ENCODE measurements at places on chromosomes 4 and X.

- no peak for DNase-seq
Observed at GRCh38 chr4:119653990-119654389, 25.4 kb upstream of the PDE5A start.

DNA sequence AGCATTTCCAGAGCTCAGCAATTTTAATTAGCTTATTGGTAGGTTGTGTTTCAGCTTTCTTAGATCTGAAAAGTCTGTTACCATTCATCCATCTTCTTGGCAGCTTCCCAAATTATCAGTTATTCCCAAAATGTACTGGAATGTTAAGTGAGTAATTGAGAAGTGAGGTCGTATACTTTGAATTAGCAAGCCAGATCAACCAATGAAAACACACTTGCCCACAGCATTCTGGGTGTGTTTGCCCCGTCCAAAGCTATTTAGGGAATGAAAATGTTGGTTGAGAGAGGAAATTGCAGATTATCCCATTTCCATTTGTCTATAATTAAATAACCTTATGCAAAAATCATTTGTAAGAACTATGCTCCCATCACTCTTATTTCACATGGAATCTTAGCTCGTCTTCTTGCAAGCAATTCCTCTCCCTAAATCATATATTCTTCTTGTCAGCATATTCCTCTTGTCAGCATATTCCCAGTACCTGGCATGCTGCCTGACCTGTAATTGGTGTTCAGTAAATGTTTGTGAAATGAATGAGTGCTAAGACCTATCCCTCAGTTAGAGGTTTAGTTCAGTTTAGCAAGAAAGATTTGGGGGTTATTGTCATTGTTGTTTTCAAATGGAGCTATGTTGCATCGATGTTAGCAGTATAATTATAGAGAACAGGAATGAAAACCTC is 23.3 kb upstream of the ANTXR2 start:
- no peak for DNase-seq

DNA sequence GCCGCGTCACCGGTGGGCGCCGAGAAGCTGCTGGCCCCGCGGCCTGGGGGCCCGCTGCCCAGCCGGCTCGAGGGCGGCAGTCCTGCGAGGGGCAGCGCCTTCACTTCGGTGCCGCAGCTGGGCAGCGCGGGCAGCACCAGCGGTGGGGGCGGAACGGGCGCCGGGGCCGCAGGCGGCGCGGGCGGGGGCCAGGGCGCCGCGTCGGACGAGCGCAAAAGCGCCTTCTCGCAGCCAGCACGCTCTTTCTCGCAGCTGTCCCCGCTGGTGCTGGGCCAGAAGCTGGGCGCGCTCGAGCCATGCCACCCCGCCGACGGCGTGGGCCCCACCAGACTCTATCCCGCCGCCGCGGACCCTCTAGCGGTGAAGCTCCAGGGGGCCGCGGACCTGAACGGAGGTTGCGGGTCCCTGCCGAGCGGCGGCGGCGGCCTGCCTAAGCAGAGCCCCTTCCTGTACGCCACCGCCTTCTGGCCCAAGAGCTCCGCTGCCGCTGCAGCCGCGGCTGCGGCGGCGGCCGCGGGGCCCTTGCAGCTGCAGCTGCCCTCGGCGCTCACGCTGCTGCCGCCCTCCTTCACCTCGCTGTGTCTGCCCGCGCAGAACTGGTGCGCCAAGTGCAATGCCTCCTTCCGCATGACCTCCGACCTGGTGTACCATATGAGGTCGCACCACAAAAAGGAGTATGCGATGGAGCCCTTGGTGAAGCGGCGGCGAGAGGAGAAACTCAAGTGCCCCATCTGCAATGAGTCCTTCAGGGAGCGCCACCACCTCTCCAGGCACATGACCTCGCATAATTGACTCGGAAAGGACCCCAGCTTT is 5.6 kb downstream of the PRDM8 start:
- peak; percentile 46 for DNase-seq

DNA sequence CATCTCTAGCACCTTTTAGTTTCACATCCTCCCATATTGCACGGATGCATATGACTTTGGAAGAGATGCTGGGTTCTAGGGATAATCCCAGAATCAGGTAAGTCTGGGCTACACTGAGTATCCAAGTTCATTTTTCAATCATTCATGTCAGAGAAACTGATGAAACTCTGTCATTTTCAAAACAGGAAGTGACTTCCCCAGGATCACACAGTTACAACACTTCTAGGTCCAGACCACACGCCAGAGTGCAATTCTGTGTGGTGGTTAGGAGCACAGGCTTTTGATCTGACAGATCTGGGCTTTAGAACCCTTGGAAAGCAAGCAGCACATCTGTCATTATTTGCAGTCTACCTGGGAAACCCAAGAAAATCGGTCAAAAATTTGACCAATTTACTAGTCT is 52.1 kb upstream of the CDKN2AIP start:
- DNase-seq = no peak

DNA sequence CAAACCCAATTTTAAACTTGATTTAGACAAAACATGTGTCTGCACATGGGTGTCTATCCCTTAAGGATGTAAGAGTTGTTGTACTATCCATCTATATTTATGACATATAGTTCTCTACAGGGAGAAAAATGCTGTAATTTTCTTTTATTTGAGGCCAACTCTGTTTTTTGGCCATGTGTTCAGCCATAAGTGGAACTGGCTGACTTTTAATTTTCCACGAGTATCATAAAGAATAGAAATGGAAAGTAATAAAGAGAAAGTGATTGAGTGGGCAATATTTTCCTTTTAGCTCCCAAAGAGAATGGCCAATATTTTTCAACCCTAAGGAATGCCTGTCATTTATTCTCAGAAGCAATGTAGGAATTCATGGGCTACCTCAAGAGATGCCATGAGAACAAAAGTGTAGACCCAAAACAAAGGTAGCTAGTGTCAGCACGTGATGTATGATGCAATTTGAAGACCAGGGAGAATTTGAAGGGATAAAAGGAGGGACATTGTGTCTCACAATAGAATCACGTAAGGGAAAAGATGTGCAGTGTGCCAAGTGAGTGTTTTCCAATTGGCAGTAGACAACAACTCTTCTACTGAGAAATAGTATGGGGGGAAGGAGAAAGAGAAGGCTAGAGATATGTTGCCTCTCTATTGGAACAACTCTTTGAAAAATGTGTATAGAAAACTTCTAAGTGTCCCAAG is 27.8 kb upstream of the MXRA5 start:
- DNase-seq = no peak

GRCh38 chrX:17994429-17994828 is 133.3 kb upstream of the RAI2 start:
- no peak for DNase-seq
